ENCODE measurements at places on chromosomes 1 and 21.

DNA sequence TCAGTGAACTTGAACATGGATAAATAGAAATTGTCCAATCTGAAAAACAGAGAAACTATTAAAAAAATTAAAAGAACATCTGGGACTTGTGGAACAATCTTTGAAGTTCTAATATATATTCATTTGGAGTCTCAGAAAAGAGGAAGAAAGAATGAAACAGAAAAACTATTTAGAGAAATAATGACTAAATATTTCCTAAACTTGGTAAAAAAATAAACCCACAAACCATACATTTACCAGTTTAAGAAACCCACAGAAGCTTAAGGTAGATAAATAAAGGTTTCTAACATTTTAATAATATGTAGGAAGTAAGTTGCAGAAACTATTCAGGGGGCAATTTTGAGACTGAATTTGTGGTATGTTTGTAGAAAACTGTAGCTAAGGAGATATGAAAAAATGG lies 437.8 kb downstream of the PTBP2 start:
- no peak for DNase-seq

DNA sequence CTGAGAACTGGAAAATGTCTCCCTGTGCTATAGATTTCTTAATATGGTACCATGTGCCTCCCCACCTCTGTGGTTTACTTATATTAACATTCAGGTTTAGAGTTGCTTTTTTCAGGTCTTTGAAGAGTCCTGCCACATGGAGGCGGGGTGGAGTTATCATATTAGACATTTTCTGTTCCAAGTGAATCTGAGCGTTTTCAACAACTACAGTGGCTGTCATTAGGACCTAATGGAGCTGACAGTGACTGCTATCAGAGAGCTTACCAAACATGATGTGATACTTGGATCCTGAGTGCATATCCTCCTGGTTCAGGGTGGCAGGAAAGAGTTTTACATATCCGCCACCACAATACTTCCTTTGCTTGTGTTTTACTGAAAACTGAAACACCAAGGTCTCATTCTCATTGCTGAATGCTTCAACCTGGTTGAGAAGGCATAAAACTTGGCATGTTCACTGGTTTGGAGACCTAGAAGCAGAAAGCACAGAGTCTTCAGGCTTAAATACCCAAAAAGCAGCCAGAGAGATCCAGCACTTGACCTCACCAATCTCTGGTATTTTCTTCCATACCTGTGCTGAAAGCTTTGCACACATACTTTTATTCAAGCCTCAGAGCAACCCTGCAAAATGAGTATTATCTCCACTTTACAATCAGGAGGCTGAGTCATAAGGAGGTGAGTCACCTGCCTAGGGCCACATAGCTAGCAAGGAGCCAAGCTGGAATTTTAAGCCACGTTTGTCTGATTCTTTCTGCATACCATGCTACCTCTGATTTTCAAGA lies 47.4 kb upstream of the OSBPL9 start:
- DNase-seq: peak; percentile 70

DNA sequence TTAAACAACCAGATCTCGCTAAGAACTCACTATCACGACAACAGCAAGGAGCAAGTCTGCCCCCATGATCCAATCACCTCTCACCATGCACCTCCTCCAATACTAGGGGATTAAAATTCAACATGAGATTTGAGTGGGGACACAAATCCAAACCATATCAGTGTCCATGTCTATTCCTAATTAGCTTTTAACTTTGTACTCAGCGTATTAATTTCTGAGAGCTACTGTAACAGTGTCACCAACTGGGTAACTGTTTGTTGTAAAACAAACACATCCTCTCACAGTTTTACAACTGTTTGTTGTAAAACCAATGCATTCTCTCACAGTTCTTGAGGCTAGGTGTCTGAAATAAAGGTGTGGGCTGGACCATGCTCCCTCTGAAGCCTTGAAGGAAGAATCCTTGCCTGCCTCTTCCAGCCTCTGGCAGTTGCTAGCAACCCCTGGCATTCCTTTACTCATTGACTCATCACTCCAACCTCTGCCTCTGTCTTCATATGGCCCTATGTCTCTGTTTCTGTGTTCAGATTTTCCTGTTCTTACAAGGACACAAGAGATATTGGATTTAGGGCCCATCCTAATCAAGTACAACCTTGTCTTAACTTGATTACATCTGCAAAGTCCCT lies 121.2 kb downstream of the LTN1 start:
- DNase-seq: no peak

- DNase-seq: no peak
Observed at GRCh38 chr21:14285147-14285761, 69.3 kb downstream of the RBM11 start.

- no peak for DNase-seq
Observed at GRCh38 chr1:198118134-198118533, 38.7 kb upstream of the NEK7 start.

- no peak for DNase-seq
Observed at GRCh38 chr21:21971384-21971783, 973.2 kb downstream of the NCAM2 start.

DNA sequence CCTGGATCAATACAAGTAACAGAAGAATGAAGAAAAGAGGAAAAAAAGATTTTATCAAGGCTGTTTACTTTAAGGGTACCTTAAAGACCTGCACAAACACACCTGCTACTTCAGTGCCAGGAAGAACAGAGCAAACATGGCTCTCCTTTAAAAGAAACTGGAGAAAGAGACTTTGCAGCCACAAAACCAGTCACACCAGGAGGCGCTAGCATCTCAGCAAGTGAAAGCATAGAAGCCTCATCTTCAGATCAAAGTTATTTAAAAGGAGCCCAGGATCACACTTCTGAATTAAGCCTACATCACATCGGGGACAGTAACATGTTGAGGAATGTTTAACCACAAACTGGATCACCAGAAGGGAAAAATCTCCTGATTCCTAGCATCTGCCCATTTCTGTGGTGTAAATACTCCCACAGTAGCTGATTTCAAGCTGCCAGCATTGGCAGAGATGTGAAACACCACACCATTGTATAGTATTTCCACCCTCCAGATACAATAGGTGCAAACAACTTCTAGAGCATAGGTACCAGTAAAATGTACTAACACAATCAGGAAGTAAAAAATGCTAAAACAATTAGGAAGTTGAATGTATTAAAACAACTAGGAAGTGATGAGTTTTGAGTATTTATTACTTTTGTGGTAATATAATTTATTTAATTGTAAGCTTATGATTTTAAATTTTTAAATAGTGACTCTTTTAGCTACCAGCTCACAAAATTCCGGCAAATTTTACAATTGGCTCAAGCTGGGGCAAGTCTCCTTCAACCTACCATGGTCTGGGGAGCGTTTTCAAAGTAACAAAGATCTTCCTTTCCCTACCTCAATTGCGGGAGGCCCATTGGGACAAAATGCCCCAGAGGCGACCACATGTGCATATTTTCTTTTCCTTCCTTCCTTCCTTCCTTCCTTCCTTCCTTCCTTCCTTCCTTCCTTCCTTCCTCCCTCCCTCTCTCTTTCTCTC lies 105.3 kb upstream of the CLDN14 start:
- DNase-seq: peak; percentile 5

DNA sequence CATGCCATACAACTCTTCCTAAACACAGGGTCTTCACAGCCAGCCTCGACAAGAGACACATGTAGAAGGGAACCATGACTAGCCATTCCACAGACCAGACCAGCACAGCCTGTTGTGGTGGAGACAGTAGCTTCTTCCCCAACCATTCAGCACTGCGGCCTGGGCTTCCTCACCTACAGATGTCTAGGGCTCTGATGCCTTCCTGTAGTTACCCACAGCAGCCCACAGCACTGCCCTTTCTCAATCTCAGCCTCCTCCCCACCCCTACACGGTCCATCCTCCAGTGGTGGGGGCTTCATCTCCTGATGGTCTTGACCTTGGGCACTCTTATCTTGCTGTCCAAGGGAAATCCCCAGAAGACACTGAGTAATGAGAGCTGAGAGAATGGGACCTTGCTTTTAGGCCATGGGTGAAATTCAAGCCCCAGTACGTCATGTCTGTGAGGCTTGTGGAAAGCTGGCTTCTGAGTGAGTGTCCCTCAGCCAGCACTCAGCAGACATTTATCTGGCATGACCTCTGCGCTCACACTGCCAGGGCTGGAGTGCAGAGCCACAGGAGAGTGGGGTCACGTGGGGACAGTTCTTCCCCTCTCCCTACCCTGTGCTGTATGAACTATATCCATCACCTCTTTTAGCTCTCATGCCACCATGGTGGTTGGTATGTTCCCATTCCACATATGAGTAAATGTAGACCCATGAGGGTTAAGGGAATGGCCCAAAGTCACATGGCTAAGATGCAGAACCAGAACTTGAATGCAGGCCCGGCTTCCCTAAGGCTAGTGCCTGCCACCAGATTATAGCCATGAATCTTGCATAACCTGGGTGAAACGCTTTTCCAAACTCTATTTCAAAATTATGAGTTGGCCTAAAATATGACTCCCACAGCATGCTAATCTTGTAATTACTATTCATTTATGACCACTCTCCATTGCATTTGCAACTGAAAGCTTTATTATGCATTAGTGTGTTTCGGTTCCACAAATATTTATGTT lies 104.7 kb downstream of the HIVEP3 start:
- DNase-seq: no peak

DNA sequence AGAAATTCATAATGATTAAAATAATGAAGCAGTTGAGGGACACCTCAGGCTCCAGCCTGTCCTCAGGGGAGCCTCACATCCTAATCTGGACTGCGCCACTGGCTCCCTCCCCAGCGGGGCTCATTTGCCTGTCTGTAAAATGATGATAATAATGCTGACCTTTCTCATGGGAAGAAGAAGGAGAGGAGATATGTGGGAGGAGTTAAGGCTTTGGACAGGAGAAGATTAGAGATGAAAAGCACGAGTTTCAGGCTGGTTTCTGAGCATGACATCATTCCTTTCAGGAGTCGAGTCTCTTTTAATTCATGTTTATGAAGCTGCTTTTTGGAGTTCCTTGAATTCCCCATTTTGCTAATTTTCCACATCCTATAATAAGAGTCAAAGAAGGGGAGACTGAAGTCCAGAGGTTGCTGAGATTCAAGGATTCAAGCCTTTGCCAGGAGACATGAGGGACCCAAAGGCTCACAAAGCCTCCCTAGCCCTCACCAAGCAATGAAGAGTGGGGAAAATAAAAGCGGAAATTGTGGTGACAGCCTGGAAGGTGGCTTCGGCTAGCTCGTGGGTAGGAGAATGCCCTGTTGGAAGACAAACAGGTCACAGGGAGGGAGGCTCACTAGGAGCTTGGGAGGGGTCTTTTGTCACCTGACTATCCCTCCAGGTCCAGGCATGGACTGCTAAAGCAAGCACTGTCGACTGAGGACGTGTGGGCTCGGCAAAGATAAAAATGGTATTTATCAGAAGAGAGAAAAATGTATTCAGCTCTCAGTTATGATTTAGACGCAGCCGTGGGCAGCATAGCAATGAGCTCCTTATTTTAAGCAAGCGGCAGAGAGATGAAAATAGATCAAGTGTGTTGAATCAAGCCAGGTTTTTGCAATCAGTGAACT lies 27.5 kb upstream of the STMN1 start:
- DNase-seq: no peak

- DNase-seq: no peak
Observed at GRCh38 chr21:37006486-37007291, at the start of gene RIPPLY3. RIPPLY3 (plus strand) TSS chr21:37006702; CDS start chr21:37006773, 71 bp downstream.

DNA sequence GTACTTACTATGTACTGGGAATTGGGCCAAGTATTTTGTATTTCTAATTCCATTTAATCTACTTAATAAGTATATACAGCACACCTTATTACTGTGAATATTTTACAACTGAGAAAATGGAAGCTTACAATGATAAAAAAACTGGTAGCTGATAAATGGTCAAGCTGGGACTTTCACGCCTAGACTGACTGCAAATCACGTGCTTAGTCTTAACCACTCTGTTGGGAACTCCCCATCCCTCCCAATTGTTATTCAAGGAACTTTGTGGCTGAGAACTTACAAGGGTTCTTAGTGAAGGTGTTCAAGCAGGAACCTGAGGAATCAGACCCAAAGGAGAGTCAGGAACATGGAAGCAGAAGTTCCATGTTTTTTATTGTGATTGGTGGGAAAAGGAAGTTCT lies 26.9 kb downstream of the CD84 start:
- DNase-seq: no peak

DNA sequence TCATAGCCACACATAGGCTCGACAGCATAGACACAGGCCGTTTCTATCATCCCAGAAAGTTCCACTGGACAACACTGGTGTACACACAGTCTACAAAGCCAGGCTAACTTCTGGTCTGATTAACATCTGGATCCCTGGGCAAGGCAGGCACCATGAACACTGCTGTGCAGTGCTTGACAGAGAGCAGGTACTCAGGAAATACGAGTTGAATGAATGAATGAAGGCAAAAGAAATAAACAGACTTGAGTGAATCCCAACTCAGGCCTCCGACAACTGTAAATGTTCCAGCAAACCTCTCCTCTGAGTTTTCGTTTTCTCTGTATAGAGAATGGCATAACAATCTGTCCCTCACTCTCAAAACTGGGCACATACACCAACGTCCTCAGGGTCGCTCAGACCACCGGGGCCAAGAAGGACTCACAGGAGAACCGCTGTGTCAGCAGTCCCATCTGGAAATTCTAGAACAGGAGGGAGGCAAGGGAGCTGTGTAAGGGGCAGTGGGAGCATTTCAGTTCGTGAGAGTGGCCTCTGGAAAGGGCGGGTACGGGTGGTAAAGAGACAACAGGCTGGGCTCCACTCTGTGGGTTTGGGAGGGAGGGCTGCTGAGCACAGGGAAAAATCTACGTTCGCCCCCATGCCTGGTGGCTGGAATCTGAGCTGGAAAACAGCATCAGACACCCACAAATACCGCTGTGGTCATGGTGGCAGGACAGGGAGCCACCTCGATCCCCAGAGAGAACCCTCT lies 15.1 kb upstream of the ECE1 start:
- no peak for DNase-seq

DNA sequence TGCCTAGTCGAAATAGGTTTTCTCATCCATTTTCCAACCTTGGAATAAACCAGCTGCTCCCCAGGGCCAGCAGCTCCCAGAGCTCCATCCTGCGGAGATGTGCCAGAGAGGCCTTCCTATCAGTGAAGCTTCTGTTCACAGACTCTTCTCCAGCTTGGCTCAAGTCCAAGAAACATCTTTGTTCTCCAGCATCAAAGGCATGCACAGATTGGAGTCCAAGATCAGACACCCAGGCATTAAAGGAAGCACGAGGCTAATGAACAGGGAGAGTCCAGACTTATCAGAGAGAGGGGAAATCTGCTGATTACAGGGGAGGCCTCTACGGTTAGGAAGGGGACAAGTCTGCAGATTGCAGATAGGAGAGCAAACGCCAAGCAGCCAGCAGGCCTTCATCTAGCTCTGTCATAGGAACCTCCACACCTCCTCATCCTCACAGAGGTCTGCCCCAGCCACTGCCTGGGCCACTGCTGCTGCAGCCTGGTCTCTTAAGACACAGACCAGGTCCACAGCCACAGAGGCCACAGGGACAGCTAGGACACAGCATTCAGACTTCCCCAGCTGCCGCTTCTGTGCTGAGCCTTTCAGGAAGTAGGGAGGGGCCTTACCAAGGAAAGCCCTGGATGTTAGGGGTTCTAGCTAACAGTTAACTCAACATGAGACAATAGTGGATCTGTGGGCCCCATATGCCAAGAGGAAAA lies 3.4 kb downstream of the PRR9 start:
- no peak for DNase-seq

Measured in KBM-7 (cell line).